CD8-positive, alpha-beta memory T cell (primary cell): ENCODE measurements at places on chromosomes 6 and 20.
A peak's percentile ranks its signal among the peaks of the same experiment; 100 is the strongest.

GRCh38 chr20:25257130-25257529 lies 9.2 kb downstream of the PYGB start:
- DNase-seq, result no peak

GRCh38 chr20:23118766-23119165 lies 32.6 kb upstream of the CD93 start:
- no peak for DNase-seq

DNA sequence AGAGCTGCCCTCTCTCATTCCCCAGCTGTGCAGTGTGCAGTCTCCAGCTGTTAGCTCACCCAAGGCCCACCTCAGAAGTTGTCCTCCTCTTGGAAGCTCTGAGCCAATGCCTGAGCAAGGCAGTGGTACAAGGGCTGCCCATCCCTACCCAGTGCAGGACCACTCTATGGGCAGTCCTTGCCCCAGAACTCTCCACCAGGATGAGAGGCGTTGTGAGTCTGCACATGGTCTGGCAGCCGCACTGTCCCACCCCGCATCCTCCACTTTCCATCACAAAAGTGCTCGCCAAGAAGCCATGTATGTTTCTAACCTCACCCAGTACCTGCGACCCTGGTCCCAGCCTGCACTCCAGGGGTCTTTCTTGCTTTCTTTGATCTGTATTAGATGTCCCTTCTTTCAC lies 175.1 kb upstream of the PMEPA1 start:
- DNase-seq, result no peak

DNA sequence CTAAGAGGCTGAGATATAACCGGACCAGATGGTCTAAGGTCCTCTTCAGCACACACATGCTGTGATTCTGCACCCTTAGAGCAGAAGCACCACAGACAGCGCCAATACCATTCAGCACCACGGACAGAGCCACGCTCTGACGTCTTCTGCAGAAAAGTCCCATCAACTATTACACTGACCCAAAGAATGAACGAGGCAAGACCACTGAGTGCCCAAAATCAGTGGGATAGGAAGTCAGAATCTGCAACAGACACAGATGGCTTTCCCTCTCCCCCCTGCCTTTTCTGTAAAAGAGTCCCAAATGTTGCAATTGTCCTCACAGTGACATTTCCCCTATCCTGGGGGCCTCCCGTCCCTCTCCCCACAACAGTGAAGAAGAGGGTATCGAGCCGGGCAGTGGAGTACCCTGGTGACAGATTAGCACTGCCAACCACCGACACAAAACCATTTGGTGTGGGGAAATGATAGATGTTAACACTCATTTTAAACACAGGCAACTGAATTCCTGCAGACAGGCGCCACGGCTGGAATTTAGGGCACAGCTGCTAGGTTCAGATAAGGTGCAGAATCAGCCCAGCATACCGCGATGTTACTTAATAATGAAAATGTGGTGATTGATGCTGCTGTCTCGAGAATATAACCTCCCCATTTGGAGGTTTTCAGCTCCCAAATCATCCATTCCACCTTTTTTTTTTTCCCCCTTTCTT lies 66.6 kb upstream of the CTNNBL1 start:
- DNase-seq, result no peak

DNA sequence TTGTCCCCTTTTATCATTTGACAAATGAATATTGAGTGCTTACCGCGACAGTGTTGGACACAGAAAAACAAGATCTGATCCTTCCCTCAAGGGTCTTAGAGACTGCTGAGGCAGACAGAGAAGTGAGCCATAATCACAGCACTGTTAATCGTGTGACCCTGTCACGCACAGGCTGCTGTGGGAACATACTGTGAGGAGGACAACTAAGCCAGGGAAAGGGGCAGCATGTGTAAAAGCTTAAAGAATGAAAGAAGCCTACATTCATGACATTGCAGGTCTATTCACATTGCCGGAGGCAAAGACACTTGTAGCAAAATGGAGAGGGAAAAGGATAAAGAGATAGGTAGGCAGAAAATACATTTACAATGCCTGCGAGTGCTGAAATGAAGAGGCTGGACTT lies 32.7 kb downstream of the TRDN start:
- no peak for DNase-seq

DNA sequence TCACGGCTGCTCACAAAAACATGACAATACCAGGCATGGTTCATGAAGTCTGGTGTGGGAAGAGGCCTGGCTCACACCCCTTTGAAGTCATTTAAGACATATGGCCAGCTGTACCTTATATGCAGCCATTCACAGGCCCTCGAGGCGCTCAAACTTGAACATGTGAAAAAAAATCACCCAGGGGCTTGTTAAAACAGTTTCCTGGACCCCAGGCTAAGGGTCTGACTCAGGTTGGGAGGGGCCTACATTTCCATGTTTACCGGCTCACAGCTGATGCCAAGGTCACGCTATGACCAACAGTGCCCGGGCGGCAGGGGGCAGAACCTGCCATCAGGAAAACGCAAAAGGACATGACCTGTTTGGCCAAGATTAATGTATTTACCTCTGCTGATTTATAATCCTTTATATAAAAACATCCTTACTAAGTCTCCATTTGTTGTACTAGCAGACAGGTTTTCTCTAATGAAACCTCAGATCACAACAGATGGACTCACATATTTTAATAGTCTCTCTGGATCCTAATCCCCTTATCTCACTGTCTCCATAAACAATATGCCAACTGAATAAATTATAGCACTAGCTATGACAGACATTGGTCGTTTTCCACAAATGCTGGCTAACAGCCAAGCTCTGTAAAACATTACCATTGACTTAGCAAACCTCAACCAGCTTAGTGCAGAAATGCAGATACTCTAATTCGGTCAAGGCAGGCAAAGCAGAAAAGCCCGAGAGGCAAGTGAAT lies 19.9 kb downstream of the EZR start:
- no peak for DNase-seq

GRCh38 chr6:11659757-11660156 lies 118.8 kb downstream of the ADTRP start:
- DNase-seq, result no peak

- DNase-seq, result no peak
Measured at GRCh38 chr6:282867-283416, 9.3 kb upstream of the DUSP22 start.

- no peak for DNase-seq
Measured at GRCh38 chr6:37244430-37245310, 12.9 kb upstream of the TBC1D22B start.

GRCh38 chr20:33552519-33552918 lies 62.6 kb downstream of the CBFA2T2 start:
- no peak for DNase-seq

- DNase-seq, result no peak
Measured at GRCh38 chr20:58603721-58604120, 47.4 kb upstream of the STX16 start.

- DNase-seq, result no peak
Measured at GRCh38 chr20:45813006-45813340, 529 bp downstream of the UBE2C start.

- no peak for DNase-seq
Measured at GRCh38 chr6:64280569-64280968, 645.0 kb downstream of the PHF3 start.

- peak; percentile 15 for DNase-seq
Measured at GRCh38 chr6:43865932-43866645, 96.1 kb downstream of the VEGFA start.

DNA sequence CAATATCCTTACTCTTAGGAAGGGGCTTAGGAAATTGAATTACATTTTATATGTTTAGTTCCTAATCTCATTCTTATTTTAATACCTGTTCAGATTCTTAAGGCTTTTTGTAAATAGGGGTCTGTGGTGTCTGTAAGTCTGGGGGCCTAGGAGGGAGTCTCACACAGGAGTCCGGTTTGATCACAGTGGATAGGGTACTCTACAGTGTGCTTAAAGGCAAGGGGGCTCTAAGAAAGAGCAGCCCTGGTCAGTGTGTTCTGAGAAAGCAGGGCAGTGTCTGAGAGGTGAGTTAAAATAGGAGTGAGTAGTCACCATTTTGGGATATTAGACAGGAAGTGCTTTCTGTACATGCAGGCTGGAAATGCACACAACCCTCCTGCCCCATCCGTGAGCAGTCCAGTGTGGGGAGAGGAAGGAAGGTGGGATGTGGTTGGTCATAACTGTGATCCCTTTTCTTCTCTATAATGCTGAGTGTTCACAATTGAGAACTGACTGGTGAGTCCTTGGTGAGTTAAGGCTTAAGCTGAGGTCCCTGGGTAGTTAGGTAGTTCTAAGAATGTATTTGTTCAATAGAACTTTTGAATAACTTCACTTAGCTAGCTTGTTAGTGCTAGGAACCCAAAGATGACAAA lies 50.0 kb downstream of the CDKAL1 start:
- no peak for DNase-seq

DNA sequence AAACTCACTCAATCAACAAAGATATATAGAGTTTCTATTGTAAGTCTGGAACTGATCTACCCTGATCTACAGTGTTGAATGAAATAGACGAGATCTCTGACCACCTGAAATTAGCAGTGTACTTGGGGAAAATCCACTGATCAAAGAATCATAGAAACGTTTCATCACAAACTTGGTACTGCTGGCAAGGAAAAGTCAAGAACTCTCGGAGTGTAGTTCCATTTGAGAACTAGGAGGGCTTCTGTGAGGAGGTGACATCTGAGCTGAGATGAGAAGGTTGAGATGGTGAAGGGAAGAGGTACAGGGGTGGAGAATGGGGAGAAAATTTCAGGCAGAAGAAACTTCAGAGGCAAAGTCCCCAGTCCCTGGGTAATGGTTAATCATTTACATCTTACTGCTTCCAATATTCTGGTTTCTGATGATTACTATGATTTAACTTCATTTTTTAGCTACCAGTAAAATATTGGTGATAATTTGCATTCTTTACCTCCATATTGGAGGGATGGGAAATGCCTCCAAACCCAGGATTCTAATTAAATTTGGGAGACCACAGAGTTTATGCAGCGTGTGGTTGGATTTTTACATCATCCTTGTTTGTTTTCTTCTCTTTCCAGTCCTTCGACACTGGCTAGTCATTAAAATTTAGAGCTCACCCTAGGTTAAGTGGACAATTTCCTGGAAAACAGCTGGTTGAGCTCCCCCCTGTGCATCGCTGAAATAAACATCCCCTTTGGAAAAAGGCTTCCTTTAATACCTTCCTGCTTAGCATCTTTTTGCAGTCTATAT lies 191.9 kb downstream of the BCAS1 start:
- DNase-seq, result no peak

GRCh38 chr6:32382757-32383420 lies 11.2 kb upstream of the TSBP1 start:
- DNase-seq, result no peak

GRCh38 chr6:14074476-14075094 lies 43.0 kb upstream of the CD83 start:
- DNase-seq, result no peak

DNA sequence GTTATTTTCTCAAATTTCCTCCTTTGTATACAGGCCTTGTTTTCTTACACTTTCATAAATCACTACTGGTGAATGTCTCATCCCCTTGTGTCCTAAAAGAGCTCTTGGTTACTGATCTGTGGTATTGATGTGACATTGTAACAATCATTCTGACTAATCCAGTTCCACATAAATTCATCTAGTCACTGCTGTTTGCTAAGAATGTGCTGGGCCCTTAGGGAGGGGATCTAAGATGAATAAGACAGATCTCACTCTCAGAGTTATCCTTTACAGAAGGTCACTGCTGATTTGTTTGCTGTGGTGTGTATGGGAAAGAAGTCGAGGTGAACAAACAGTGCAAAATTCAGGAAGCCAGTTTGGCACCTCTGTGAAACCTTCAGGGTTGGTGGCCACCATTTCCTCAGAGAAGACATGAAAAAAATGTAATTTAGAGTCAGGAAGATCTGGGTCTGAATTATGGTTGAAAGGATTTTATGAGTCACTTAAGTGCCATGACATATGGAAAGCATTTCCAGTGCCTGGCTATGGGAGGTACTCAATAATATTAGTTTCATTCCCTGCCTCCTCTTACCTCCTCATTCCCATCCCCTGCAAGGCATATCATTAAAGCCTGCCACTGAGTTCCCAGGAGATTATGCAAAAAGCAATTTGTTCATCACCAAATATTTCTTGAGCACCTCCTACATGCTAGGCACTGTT lies 121.8 kb downstream of the COL9A1 start:
- DNase-seq, result no peak

- no peak for DNase-seq
Measured at GRCh38 chr6:34457742-34458735, 7.8 kb upstream of the PACSIN1 start.

- no peak for DNase-seq
Measured at GRCh38 chr6:147205690-147206600, 1.7 kb downstream of the STXBP5 start.

GRCh38 chr6:168214586-168215104 lies 104.9 kb downstream of the DACT2 start:
- DNase-seq, result no peak

DNA sequence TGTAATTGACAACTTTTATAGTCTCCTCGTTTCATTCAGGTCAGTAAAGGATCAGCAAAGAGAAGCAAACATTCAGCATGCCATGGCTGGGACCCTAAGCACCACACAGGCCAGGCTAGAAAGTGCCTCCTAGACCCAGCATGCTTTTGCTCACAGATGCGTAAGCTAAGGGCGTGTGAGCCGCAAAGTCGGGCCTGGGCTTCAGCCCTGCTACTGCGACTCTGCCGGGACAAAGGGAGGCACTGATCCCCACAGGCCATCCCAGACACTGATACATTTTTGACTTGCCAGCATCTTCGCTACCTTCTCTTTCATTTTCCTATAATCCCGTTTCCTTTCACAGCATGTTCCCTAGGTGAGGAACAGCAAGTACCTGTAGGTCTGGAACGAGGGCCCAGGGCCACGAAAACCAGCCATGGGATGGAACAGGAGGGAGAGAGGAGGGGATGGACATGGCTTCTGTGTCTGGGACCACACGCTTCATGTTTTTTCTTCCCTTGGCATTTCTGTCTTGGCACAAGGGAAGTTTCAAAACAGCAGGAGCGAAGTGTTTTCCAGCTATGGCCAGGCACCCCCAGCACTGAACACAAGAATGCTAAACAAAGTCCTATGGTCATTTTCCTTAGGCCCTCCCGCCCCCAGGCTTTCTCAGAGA lies 42.6 kb downstream of the IRF4 start:
- no peak for DNase-seq

GRCh38 chr6:43899830-43900229 lies 129.8 kb downstream of the VEGFA start:
- no peak for DNase-seq

DNA sequence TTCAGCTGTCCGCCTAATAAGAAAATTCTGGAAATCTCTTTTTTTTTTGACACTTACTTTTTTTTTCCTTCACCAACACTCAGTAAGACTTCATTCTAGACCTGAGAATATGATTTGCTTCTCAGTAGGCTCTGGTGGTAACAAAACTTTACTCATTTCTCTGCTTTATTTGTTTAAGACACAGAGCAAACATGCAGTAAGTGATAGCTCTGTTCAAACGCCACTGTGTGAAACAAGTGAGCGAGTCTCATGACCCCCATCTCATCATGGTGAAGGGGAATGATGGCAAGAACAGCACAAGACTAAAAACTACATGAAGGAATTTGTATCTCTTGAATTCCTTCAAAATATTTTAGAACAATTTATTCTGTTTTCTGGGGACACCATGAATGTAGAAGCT lies 541.6 kb upstream of the POU3F2 start:
- DNase-seq, result no peak

DNA sequence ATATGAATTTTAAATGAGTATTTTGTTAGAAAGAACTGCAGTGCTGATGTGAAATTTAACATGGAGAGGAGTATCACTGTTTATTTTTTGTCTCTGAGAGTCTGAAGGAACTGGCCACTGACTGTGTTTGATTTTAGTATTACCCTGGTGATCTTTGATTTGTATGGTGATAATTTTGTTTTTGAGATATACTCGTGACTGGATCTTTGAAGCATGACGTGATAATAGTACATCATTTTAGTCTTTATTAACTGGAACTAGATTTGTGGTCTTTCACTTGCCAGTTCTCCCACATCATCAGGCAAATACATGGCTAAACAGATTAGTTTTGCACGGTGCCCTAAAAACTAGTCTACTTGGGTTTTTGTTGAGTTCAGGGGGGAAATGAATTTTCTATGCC lies 55.5 kb downstream of the ARID1B start:
- DNase-seq, result no peak
